Amniotic stem cell (primary cell): ENCODE measurements at places on chromosomes 11 and 22.
A peak's percentile ranks its signal among the peaks of the same experiment; 100 is the strongest.

DNA sequence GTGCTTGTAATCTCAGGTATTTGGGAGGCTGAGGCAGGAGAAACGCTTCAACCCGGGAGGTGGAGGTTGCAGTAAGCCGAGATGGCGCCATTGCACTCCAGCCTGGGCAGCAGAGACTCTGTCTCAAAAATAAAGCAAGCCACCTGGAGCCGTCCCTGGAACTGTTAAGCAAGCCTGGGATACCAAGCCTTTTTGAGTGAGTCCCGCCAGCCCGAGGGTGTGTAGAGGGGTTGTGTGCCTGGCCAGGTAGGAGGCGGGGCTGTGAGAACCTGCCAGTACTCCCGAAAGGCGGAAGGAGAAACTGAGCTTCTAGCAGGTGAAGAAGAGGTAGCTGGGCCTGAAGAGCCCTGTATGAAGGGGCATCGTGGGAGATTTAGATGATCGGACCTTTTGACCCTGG is 52.4 kb downstream of the TRIOBP start:
- DNase-seq = no peak

- no peak for DNase-seq
Measured at GRCh38 chr11:45679806-45680205, 14.4 kb upstream of the CHST1 start.

DNA sequence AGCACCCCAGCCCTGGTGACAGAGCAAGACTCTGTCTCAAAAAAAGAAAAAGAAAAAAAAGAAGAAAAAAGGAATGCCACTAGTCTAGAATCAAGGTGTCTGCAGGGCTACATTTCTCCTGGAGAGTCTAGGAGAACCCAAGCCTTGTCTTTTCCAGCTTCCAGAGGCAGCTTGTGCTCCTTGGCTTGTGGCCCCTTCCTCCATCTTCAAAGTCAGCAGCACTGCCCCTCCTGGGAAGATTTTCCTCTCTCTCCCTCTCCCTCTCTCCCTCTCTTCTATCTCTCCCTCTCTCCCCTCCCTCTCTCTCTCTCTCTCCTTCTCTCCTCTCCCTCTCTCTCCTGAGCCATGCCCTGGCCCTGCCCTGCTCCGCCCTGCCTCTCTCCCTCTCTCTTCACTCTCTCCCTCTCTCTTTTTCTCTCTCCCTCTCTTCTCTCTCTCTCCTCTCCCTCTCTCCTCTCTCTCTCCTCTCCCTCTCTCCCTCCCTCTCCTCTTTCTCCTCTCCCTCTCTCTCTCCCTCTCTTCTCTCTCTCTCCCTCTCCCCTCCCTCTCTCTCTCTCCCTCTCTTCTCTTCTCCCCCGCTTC is 97.7 kb upstream of the FGF3 start:
- DNase-seq = no peak

GRCh38 chr11:45484326-45484883 is 181.0 kb downstream of the CHST1 start:
- DNase-seq = no peak

DNA sequence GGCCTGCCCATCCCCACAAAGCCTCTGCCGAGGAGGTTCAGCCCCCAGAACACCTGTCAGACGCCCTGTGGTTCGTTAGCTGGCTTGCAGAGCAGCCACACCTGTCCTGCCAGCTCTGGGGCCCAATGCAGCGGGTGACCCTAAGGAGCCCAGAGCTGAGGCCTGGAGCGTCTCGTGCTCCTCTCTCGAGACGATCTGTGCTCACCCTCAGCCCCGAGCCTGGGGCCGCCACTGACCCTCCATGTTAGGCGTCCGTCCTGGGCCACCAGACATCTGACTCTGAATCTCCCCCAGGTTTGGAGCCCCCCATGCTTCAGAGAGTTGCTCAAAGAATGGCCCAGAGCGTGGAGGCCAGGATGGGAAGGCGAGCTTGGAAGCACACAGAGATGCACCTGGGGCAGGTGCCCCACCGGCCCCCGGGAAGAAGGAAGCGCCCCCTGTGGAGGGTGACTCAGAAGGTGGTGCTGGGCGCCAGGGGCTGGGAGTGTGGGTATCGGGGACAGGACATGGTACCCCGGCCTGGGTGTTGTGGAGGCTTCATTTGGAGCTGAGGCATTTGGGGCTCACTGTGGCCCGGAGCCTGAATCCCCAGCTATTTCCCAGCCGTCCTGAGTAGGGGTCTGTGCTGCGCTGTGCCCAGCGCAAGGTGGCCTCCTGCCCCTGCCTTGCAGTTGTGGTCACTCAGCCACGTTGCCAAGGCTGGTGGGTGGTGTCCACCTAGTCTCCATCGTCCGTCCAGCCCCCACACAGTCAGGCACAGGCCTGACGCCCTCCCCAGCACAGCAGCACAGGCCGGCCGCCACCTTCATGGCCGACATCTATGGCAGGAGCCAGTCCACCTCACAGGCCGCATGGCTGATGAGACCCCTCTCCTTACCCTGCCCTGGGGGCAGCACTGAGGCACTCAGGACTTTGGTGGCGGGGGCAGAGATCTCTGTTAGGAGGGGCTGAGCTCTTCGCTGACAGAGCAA is 36.2 kb downstream of the SBF1 start:
- no peak for DNase-seq

GRCh38 chr11:3840870-3841425 is at the start of gene RHOG:
TSS of gene RHOG (minus strand) at chr11:3840959. CDS start at chr11:3828138, 12,821 bp downstream.
- DNase-seq = peak; percentile 65

DNA sequence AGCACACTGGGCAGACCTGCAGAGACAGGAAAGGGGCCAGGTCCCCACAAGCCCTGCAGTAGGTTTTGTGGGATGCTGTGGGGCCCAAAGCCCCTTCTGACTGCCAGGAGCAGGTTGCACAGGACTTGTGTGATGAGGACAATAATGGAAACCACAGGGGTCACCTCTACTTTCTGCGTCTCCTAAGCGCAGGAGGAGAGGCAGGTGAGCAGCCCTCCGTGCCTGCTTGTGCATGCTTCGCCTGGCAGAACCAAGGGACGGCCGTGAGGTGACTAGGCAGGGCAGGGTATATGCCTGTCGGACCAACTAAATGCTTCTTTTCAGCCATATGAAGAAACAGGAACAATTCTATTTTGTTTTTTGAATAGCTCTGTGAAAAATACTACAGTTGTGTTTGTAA is 77.9 kb upstream of the PITPNB start:
- DNase-seq = no peak

- no peak for DNase-seq
Measured at GRCh38 chr11:131219646-131220045, 150.8 kb upstream of the NTM start.

DNA sequence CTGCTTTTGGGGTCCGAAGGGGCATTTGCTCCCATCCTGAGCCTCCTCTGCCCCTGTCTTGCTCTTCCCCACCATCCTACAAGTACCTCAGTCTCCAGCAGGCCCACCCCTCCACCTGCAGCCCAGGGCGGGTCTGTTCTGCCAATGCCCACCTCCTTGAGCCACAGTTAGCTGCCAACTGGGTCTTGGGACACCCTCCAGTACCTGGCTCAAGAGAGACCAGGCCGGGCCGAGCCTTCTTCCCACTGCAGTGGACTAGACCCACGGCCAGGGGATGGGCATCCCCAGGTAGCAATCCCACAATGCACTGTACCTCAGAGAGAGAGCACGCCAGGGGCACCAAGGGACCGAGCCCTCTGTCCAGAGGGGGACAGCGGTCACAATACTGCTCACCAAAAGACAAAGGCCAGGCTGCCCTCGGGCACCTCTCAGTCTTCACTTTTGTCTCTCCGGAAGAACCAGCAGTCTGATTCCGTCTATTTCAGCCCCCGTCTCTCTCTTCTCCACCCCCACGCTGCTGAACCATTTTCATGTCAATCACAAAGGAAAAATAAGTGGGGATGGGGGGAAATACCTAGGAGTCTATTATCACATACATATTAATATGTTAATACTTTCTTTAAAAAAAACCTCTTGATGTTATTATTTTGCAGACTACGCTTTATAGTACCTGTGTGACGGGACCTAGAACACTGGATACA is 51.7 kb downstream of the SYT13 start:
- DNase-seq = no peak

DNA sequence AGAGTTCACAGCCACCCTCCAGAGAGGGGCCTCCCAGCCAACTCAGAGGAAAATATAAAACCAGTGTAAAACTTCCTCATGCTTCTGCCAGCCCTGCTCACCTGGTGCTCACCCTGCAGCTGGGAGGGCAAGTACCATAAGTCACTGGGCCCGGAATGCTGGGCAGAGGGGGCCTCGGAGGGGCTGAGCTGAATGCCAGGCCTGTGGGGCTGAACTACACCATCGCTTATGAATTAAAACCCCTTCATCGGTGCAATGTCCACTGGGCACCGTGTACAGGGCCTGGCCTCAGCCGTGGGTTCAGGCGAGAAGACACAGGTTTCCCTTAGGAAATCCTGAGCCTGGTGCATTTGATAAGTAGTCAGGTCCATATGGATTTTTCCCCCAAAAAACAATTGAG is 828.6 kb downstream of the TBC1D22A start:
- DNase-seq = no peak
